ENCODE measurements at places on chromosomes 3 and 15. TPM values are rescaled to one million over a fixed set of nuclear protein-coding genes. Genes with fewer than 3 reads are reported as not detected.

Gene BCL2A1
- total RNA-seq: not detected

Gene SLC22A14
- 0.18 TPM for total RNA-seq

DNA sequence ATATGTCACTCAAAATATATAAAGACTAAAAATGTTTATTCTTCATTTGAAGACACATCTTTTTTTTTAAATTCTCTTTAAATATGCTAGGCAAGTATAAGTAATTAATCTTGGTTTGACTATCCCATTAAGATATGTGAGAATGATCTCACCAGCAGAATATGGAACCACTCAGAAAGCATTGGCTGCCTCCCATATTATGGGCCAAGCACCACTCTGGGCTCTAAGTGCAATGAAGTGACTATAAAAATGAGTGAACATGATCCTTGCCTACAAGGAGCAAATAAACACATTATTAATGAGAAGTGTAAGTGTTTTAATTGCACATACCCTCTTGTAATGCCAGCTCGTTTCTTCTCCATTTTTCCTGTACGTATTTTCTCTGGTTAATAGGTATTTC is 328.5 kb downstream of the NAALADL2 start:
- DNase-seq: no peak

Gene LIPC
- 5.9 TPM for total RNA-seq

GRCh38 chr15:80173022-80173759 is 20.4 kb downstream of the FAH start:
- DNase-seq: peak; percentile 61

- DNase-seq: no peak
Observed at GRCh38 chr15:94174399-94174802, 57.0 kb upstream of the MCTP2 start.

GRCh38 chr15:47788685-47789084 is 71.4 kb downstream of the SEMA6D start:
- DNase-seq: no peak

DNA sequence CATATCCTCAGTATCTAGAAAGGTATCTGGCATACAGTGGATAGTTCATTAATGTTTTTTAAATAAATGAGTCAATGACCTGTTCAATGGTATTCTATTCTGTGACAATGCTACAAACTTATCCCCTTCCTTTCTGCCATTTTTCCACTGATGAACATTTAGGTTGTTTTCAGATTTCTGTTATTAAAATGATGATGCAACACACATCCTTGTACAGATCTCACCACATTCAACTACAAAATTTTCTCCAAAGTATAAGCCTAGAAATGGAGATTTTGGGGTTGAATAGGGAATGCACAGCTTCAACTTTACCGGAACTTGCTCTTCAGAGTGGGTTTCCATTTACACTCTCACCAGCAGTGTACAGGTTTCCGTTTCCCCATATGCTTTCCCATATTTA is 210.2 kb downstream of the ISL2 start:
- no peak for DNase-seq

Gene MYL3
- total RNA-seq: 0.33 TPM

- DNase-seq: no peak
Observed at GRCh38 chr3:132160198-132160597, 125.4 kb upstream of the CPNE4 start.

All from progenitor cell of endocrine pancreas (in vitro differentiated cells).